T follicular helper cell (primary cell): ENCODE measurements at places on chromosomes 2 and 18.

DNA sequence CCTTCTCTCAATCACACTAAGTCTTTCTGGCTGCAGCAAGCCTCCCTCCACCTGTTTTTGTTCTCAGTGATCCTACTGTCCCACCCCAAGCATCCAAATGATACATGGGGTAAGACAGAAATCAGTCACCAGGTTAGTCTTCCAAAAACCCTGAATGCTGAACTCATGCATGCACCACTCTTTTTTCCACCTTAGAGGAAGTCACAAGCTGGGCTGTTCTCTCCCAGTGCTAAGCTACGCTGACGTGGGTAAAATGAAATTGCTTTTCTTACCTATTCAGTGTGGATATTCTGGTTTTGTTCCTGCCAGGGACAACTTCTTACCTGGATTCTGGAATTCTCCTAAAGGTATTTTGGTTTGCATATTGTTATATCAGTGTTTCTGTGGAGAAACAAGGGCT, 54.2 kb downstream of the LANCL1 start:
- no peak for DNase-seq

DNA sequence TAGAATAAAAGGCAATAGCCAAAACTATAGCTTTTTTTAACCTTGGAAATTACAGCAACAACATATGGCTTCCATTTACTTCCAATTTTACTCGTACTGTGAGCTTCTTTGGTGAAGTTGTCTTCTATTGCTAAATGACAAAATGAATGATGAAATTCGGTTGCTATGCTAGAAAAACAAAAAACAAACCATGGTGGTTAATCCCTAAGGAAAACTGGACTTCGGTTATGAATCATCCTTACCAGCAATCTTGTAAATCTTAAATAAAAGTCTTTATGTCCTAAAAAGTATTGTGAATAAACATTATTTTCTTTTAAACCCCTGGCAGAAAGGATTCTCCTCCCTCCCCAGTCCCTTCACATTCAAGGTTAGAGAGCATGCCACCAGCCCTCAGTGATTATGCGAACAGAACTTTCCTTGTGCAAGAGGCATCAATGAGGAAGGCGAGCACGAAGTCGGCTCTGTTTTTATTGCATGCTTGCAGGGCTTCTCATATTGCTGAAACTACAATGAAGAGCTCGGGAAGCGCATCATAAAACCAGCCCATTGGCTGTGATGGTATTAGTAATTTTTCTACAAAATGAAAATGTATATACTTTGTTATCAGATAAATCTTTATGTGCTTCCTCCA, 62.9 kb downstream of the ZNF521 start:
- no peak for DNase-seq

- DNase-seq, result peak; percentile 51
Measured at GRCh38 chr2:11248-11941, 34.9 kb downstream of the FAM110C start.

GRCh38 chr18:64886995-64887394, 738.1 kb upstream of the LINC00305 start:
- no peak for DNase-seq

DNA sequence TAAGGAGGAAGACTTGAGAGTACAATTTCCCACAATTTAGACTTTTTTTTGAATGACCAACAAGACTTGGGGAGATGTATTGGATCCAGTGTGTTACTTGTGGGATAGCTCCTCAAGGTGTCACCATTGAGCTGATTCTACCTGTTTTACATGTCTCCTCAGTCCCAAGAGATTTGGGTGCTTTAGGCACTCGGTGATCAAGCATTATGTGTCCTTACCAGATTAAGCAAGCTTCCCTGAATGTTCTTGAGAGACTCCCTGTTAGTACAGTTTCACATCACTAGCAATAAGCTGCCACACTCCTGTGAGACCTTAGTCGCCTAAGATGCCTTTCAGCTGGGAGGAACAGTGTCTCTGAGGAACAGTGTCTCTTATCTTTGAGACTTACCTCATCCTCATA, 384.3 kb upstream of the SYT4 start:
- DNase-seq, result no peak

GRCh38 chr2:30789670-30790210, 17.5 kb downstream of the CAPN13 start:
- DNase-seq, result no peak

GRCh38 chr2:28717339-28717758, 34.3 kb upstream of the PPP1CB start:
- DNase-seq, result no peak

DNA sequence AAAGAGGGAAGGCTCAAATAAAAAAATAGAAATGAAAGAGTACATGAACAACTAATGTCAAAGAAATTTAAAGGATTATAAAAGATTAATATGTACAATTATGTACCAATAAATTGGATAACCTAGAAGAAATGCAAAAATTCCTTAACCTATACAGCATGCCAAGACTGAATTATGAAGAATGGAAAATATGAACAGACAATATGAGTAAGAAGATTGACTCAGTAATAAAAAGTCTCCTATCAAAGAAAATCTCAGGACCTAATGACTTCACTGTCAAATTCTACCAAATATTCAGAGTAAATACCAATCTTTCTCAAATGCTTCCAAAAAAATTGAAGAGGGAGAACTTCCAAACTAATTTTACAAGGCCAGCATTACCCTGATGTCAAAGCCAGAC, 120.2 kb upstream of the SPOPL start:
- no peak for DNase-seq

- DNase-seq, result no peak
Measured at GRCh38 chr2:150878356-150878755, 383.3 kb downstream of the RBM43 start.

GRCh38 chr2:120985174-120985996, 249.7 kb downstream of the GLI2 start:
- DNase-seq, result no peak

DNA sequence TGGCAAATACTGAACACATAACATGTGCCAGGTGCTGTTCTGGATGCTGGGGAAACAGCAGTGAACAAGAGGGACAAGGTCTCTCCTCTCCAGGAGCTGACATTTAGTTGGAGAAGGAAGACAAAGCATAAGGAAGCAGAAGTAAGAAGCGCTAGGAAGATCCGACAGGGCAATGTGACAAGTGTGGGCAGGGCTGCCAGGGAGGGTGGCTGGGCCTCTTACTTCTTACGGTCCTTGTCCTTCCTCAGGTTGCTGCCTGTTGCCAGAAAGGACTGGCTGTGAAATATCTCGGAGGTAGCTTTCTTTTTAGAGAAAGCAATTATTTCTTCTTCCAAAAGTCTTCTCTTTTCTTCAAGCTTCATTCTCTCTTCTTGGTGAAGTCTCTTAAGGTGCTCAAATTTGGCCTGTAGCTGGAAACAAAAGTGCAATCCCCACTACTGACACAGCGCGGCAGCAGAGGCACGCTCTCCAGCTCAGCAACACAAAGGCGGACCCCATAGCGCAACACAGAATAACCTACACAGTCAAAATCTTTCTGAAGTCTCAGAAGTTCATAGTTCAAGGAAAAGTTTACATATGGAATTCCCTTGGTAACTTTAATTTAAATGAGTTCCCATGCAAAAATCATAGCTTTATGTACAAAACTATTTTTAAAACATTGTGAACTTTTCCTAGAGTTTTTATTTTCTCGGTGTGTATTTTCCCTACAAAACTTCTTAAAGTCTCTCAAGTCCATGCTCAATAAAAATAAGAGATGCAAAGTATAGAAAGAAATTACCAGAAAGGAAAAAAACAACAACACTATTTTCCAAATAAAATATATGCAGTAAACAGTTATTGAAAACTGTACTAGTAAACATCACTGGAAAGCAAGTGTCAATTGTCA, 67.7 kb downstream of the SEPTIN10 start:
- peak; percentile 25 for DNase-seq

DNA sequence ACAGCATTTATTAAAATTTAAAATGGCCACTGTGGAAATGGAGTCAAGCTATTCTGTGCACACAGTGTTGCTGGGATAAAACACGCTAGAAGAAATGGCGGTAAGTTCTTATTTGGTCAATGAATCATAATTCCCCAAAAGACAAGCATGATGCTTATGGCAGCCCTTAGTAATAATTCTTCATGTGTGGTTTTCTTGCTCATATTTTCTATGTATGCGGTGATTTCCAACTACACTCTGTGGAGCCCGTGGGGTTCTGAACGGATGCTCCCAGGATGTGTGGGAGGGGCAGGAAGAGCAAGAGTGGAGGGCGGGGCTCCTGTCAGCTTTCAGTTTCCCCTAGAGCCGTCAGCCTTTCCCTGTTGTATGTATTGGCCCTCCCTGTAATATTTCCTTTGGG, 91.7 kb upstream of the RMDN2 start:
- no peak for DNase-seq

- no peak for DNase-seq
Measured at GRCh38 chr18:10405816-10406663, 48.4 kb upstream of the APCDD1 start.

DNA sequence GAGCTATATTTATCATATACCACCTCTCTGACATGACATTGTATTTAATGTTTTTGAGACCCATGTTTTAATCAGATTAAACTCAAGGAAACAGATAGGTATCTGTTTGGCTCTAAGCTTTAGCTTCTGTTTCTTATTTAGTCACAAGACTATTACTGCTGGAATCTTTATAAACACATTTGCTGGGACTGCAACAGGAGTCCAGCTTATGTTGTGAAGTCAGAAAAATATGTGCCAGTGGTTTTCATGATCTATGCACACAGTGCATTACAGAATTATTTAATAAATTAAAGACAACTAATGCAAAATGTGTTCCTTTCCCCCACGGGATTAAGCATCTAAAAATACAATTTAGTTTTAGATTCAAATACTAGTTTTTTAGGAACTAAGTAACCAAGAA, 338.9 kb downstream of the ZEB2 start:
- DNase-seq, result no peak

GRCh38 chr18:80006724-80007123, 18.4 kb upstream of the TXNL4A start:
- DNase-seq, result no peak

- DNase-seq, result no peak
Measured at GRCh38 chr2:53353135-53354114, 414.2 kb upstream of the CHAC2 start.

GRCh38 chr2:238692562-238692961, 155.3 kb upstream of the TWIST2 start:
- no peak for DNase-seq

- no peak for DNase-seq
Measured at GRCh38 chr2:28752631-28753376, 1.2 kb downstream of the PPP1CB start.

DNA sequence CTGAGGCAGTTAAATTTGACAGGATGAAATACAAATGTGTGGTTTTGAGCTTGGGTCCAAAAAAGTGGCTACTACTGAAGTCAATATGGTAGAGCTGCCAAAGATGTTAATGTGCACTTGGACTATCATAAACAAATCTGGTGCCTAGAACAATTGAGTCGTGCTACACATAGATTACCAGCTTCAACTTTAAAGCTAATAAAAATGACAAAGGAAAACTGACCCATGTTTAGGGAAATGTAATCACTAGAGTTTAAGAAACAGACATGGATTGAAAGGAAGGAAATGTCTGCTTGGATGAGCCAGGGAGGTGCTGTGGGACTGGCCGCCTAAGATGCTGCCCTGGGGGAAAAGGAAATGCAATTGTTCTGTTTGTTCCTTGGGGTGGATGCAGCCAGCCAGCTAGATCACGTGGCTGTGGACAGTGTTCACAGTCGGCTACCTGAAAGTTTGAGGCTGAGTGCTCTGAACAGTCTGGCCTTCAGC, 36.6 kb downstream of the CYB5A start:
- DNase-seq, result no peak

- DNase-seq, result no peak
Measured at GRCh38 chr2:195711478-195711877, 54.5 kb downstream of the SLC39A10 start.

DNA sequence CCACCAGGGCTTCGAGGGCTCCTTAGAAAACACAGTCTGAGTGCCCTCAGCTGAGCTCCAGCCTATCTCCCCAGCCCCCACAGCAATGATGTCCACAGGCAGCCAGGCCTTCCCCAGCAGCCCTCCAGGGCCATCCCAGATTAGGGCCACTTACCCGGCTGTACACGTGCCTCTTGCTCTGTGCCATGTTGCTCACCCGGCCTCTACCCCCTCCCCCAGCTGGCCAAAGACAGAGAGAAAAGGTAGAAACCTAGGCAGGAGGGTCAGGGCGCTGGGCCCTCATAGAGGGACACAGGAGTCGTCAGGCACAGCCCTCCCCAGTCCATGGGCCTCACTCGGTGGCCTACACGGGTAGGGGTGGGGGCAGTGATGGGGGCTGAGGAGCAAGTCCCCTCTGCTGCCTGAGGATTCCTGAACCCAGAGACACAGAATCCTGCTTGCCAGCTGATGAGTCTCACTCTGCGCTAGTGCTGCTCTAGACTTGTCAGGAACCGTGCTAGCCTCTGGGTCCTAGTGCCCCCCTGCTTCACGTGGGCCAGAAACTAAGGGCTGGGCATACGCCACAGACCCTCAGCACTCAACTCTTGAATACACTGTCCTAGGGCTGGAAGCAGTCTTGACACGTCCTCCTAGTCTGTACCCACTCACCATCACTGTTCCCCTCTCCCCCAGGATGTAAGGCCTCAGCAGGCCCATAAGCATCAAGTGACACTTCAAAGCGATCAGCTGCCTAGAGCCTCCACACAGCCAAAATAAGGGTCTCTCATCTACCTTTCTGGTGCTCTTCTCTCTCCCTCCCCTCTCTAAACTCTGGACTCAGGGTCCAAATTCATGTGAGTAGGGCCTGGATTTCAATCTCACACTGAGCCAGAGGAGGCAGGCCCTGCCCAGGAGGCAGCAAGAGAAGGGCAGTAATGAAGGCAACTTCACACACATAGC, at the start of gene DCTN1:
DCTN1 (minus strand) TSS at position 461 of the 939 bp plus-strand sequence; CDS start at position 187, 274 bp downstream.
- DNase-seq, result no peak

DNA sequence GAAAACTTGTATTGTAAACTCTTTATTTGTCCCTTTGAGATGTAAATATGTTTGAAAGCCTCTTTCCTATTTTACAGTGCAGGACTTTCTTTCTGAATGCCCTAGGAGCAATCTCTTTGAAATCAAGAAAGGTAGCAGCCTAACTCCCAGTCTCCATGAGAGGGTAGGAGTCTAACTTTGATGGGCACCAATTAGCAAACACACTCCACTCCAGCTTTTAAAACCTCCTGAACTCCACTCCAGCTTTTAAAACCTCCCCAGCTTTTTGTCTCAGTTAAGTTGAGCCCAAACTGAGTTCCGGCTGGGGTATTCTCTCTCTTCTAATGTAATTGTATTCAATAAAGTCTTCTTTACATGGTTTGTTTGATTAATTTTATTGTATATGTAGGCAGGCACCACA, 493.7 kb upstream of the CDH7 start:
- DNase-seq, result no peak

DNA sequence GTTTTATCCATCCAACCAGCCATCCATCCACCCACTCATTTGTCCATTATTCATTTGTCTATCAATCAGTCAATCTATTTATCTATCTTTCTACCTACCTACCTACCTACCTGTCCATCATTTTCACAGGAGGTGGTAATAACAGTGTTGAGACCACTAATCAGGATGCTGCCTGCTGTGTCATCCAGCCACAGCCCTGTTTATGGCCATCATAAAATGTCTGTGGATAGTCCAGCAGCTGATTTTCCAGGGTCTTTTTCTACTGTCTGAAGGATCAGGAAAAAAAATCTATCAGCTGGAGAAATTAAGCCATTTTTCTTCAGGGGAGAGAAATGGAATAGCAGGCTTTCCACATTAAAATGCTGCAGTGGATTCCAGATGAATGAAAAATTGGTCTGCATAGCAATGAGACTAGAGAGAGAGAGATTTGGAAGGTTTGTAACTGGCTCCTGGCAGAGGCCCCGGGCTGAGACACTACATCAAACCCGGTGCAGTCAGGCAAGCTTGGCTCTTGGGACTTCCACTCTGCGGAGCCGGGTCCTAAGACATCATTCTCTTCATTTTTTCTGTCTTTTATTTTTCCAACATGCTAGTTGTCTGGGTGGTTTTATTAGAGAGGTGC, 33.0 kb upstream of the BOD1L2 start:
- DNase-seq, result no peak
